IMR-90 (cell line): ENCODE measurements at places on chromosomes 7 and 10. TPM values are rescaled to one million over a fixed set of nuclear protein-coding genes. Genes with fewer than 3 reads are reported as not detected.
A peak's percentile ranks its signal among the peaks of the same experiment; 100 is the strongest.

DNA sequence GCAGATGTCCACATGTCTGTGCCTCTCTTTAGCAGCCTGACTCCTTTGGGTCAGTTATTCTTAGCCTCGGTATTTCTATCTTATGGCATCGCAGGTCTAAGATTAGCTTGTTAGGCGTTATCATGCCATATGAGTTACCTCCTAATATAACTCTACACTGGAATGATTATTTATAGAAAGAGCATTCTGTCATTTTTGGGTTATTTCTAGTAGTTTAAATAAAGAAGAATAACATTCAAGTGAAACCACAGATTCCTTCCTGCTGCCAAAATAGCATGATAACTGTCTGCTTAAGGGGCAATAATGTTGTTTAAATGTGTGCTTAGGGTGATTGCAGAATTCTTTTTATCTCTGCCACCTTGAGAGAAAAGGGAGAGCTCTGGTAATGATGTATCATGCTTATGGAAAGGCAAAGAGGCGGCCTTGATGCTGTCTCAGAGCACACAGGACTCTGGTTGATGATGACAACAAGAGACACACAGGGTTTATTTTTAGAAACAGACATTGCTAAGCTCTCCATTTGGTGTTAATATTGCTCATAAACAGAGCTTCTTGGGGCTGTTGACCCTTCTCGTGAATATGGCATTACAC is 10.4 kb downstream of the HDAC9 start:
- DNase-seq, result peak; percentile 76

Gene JCAD
- total RNA-seq, result 16.8 and 18.9 TPM in 2 replicates

DNA sequence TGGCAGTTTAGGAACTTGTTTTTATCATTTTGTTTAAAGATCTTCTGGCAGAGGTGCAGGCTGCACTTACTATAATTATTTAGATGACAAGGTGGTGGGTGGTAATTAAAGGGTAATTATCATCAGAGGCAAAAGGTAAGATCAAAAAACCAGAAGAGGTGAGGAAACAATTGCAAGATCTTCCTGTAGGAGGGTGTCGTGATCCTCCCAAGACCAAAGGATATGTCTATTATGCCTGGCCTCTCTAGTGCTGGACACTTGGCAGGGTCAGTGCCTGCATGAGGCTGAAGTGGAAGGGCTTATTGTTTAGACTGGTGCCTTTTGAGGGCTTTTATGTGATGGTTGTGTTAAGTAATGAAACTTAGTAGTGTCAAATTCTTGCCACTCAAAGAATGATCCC is 1.8 kb upstream of the WAPL start:
- peak; percentile 22 for DNase-seq

Gene CTAGE6
- under 0.01 and 0.18 TPM in 2 replicates for total RNA-seq

DNA sequence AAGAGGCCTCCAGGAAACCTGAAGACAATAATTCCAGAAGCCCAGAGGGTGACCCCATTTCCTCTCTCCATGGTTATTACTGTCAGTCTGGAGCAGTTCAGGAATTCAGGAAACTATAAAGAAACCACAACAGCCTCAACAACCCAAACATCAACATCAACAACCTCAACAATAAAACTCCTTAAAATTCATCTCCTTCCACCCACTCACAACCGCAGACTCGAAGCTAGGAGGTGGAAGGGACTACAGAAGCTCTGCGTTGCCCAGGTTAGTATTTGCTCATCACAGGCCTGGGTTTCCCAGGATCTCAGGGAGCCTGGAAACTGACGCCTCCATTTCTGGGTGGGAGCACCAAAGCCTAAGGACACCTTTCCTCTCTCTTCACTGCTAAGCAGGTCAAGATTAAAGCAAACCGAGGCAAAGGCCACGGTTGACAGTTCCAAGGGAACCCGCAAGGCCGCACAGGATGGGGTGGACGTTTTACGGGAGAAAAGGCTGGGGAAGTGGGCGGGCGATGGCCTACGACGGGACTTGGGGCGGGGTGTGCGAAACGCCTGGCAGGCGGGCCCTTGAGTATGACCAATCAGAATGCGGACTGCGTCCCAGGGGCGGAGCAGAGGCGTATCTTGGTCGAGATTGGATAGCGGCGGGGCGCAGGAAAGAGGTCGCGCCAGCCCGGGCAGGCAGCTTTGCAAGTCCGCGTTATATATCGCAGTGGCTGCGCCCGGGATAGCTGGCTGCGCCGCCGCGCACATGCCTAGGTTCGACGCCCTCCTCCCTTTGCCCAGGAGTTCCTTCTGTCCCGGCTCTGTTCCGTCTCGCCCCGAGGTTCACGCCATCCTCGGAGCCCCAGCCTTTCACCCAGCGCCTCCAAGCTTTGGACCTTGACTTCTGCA is at the start of gene ELOVL3:
Gene ELOVL3, plus strand, starts transcription at position 654 of the 896 bp plus-strand sequence. CDS start 250 bp downstream, outside the sequence.
- peak; percentile 91 for DNase-seq

DNA sequence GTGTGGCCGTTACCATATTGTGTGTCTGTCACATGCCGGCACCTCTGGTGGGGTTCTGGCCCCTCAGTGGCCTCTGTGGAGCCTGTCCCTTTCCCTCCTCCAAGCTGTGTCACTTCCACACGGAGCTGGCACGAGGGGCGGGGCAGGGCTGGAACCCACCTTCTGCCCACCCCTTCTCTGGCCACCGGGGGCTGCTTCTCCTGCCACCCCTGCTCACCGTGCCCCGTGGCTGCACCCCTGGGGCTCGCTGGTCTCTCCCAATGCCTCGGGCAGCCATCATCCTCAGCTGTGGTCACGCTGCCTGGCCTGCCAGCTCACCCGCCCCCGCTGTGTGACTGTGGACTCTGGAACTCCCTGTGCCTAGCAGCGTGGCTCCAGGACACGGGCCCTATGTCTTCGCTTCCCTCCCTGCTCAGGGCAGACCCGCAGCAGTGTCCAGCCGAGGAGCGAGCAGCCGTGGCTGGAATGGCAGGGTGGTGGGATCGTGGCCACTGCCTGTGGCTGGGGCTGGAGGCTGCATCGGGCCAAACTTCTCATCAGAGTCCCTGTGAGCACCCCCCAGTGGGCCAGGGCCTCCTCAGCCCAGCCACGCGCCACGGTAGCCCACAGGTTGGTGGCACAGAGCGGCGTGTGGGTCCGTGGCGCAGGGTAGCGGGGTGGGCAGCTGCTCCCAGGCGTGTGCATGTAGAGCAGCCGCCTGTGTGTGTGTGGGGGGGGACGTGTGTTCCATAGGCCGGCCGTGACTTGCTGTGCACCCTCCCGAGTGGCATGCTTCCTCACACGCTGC is 8.1 kb downstream of the TTYH3 start:
- DNase-seq, result no peak

DNA sequence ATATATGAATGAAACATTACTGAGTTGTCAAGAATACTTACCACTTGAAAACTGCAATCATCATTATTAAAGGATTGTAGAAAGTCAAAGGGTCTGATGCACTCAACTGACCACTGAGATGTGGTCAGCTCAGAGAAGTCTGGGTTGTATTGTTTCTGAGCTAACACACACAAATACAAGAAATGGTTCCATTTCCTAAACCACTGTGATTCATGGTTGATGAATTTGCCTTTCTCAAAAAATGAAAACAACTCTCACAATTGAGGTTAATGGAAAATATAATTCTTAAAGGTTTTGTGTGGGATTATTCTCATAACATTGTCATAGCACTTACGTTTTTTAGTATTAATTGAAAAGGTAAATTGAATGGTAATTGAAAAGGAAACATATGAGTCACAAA is 45.6 kb upstream of the TAS2R16 start:
- no peak for DNase-seq

GRCh38 chr10:97016728-97017473 is 168.9 kb downstream of the SLIT1 start:
- no peak for DNase-seq

DNA sequence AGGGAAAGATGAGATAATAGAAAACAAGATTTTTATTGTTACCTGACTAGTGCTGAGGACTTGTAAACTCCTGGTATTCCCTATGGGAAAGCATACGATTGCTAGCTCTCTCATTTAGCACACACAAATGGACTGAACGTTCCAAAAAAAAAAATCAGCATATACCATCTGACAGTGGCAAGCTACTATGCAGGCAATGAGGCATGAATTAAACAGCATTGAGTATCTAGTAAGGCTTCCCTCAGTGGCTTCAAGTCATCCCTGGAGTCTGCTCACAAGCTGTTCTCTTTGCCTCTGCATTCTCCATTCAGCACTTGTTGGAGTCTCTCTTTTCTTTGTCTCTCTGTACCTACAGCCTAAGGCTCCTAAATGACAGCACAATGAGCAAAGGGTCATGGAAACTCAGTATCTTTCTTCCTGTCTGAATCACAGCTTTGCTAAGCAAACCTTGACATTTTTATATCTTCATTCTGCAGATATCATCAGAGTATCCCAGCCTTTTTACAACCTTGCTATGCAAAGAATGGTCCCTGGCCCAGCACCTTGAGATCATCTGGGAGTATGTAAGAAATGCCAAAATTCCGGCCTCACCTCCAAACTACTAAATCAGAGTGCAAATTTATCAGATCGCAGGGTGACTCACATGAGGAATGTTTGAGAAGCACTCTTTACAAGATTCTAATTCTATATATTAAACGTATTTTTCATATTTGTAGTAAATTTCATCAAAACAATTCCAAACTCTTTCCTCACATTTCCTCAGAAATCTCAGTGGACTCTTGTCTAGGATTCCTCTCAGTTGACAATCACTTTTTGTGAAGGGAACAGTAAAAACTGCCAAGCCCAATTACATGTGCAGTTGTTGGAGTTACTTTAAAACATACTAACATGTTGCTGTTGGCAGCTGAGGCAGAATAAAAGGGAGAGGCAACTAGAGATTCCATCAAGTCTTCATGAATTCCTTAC is 10.8 kb upstream of the LIPA start:
- peak; percentile 19 for DNase-seq

Gene ZNF33A
- total RNA-seq, result 11.4 and 14.3 TPM in 2 replicates

- DNase-seq, result no peak
Measured at GRCh38 chr7:139845443-139845805, 16.4 kb downstream of the TBXAS1 start.

GRCh38 chr10:79081353-79082034 is 12.7 kb downstream of the ZMIZ1 start:
- peak; percentile 96 for DNase-seq

- no peak for DNase-seq
Measured at GRCh38 chr10:49285232-49285631, 13.7 kb upstream of the C10orf71 start.

DNA sequence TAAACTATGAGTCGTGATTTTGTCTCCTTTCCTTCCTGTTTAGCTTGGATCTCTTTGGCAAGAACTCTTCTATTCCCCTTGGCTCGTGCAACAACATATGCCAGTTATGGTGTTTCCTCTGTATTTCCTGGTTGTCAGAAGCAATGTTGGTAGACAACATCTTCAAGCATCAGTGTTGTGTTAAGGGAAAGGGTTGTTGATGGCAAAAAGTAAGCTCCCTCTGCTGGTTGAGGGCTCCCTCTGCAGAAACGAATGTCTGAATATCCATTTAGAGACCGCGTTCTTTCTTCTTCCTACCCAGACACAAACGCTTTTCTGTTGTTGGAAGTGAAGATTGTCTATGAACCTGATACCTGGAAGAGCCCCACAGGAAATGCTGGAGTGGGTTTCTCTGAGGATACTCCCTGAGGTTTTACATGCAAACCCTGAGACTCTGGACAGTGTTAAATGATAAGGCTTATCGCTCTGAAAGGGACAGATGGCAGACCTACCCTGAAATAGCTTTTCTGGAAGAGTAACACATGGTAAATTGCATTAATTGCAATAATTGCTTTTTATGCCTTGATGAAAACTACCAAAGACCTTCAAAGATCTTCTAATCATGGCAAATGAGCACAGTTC is 23.5 kb upstream of the C1QL3 start:
- peak; percentile 29 for DNase-seq

Gene ODAD2
- total RNA-seq, result 0.72 and 1.1 TPM in 2 replicates
